ENCODE measurements at places on chromosomes 4 and X.

GRCh38 chr4:2928242-2929176 lies 34.7 kb downstream of the NOP14 start:
- no peak for DNase-seq

DNA sequence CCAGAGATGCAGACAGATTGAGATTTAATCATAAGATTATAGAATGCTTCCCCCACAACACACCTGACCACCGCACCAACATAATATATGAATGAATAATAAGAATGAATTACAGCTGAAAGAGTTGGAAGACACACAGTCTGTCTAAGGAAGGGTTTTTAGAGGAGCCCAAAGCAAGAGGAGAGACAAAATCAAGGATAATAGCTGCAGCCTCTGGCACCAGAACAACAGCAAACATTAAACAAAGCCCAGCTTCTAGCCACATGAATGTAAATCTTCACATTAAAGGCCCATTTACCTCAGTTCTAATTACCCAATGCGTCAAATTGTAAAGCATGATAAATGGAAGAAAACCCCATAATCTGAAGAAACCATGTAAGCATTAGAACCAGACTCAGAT lies 133.9 kb downstream of the SPCS3 start:
- DNase-seq = no peak

- DNase-seq = no peak
These were observed 97.3 kb downstream of the COL25A1 start for GRCh38 chr4:109205186-109205585.

GRCh38 chrX:148426467-148426866 lies 74.0 kb upstream of the AFF2 start:
- no peak for DNase-seq

DNA sequence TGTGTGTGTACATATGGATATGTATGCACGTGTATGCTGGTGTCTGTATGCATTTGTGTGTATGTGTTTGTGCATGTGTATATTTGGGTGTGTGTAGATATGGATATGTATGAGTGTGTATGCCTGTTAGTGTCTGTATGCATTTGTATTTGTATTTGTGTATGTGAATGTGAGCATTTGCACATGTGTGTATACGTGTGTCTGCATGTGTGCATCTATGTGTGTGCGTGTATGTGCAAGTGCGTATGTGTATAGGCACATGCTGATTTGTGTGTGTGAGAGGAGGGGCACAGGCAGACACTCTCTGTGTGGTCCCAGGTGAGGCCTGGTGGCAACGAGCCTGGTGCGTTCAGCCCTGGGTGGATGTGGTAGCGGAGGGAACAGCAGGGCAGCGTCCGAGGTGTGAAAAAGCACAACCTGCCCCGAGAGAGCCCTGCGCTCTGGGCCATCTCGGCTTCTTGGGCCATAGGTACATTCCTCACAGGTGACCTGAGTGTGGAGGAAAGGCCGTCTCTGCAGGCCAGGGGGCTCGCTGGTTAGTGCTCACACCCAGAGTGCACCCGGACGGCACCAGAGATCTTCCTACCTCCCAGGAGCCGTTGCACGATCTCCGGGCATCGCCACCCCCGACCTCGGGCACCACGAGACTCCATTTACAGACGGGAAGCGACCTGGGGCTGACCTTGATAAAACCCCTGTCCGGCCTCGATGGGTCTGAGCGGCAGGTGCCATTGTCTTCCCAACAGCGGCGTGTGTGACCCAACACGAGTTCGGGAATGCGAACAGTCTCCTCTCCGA lies 45.0 kb downstream of the ASMT start:
- DNase-seq = no peak

GRCh38 chr4:79991601-79992000 lies 81.4 kb downstream of the ANTXR2 start:
- DNase-seq = no peak

DNA sequence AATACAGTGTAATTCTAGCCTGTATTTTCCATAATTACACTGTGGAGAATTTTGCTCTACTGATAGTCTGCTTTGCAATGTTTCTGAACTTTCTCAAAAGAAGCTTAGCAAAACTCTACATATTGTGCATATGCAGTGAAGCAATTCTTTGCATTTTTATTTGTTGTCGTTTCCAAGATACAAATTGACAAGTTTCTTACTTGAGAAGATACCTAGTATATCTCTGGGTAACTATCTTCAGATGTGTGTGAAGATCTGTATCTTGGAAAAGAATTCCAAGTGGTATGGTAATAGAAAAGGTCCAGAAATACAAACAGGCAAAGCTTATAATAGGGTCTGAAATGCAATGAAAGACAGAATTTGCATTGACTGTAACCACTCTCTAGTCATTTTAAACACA lies 1119.8 kb upstream of the INTU start:
- DNase-seq = no peak

DNA sequence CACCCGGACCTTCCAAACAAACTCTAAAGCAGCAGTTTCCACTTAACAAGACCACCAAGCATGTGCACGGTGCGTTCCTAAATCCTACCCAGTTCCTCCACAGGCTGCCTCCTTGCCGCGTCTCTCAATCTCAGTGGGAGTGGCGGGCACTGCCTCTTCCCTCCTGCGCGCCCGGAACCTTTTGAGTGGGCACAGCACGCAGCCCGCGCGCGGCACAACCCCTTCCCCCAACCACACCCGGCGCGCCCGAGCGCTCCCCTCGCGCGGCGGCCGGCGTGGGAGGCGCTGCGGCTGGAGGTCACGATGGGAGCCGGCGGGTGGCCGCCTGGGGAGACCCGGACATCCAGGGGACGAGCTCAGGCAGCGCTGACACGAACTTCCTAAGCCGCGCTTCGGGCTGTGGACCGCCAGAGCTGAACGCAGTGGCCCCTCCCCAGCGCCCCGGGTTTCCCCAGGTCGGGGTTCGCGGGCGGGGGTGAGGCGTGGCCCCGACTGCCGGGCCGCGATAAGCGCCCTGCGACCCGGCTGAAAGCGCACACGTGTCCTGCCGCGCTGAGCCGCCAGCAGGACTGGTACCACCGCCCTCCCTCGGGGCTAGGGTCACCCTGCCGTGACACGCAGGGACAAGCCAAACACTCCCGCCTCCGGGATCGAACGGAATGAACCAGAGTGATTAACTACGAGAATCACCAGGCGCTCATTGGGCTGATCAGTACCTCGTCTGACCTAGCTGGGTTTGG lies at the start of gene ABCG2:
TSS of gene ABCG2 (minus strand) at position 151 of the 740 bp plus-strand sequence. CDS start 18,644 bp downstream, outside the sequence.
- peak; percentile 8 for DNase-seq
